Fibroblast of lung (primary cell): ENCODE measurements at places on chromosomes 6 and 20. TPM values are rescaled to one million over a fixed set of nuclear protein-coding genes. Genes with fewer than 3 reads are reported as not detected.

The KDM1B gene
- total RNA-seq: 19.5 and 26.1 TPM in 2 replicates

- H3K27me3 ChIP-seq: no peaks in the 10 kb centered on the region
- no peak for DNase-seq
- peak overlapping the region; percentile 79 for H3K27ac ChIP-seq
Measured at GRCh38 chr6:72824833-72825232, 203.0 kb downstream of the KCNQ5 start.

The FAM209B gene
- total RNA-seq: not detected in 2 replicates

- no peaks in the 10 kb centered on the region for H3K4me1 ChIP-seq
- no peaks in the 10 kb centered on the region for H3K36me3 ChIP-seq
- H3K27me3 ChIP-seq: no peaks in the 10 kb centered on the region
- peak; percentile 45 for DNase-seq
Measured at GRCh38 chr6:159473475-159474263, 219.4 kb downstream of the SOD2 start.

GRCh38 chr6:1730882-1731281 is 121.2 kb downstream of the FOXC1 start:
- H3K27me3 ChIP-seq: no peaks in the 10 kb centered on the region
- DNase-seq: no peak
- H3K4me3 ChIP-seq: no peak overlapping the region
- no peaks in the 10 kb centered on the region for H3K4me1 ChIP-seq

DNA sequence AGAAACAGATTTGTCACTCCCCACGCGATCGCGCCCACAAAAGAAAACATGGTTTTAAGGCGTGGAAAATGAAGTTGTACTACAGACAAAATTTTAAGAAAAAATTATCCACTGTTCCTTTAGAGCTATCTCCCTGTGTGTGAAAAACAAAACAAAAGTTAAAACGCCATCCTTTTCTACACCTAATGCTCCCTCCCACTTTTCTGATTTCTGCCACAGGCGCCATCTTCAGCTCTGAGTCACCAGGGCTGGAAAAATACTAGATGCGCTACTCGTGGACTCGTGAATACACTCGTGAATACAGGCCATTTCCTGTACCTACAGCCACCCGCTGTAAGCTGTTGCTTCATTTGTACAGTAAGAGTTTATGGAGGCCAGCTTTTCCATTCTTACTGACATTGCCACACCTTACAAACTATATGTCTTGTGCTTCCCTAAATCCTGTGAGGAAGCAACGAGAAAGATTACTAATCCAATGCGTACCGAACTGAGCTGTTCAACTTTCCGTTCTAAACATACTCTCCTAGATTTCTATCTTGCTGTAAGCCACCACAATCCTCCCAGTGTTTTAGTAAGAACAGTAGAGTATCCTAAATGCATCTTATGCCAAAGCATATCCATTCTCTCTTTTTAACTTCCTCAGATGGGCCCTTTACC is 773 bp upstream of the AHI1 start:
- H3K27ac ChIP-seq: peak overlapping the region; percentile 100
- H3K27me3 ChIP-seq: no peaks in the 10 kb centered on the region
- peak overlapping the region; percentile 79 for H3K4me3 ChIP-seq
